ENCODE measurements at places on chromosomes 1 and 21.

GRCh38 chr1:22315315-22316078 lies 136.2 kb upstream of the ZBTB40 start:
- DNase-seq, result no peak

DNA sequence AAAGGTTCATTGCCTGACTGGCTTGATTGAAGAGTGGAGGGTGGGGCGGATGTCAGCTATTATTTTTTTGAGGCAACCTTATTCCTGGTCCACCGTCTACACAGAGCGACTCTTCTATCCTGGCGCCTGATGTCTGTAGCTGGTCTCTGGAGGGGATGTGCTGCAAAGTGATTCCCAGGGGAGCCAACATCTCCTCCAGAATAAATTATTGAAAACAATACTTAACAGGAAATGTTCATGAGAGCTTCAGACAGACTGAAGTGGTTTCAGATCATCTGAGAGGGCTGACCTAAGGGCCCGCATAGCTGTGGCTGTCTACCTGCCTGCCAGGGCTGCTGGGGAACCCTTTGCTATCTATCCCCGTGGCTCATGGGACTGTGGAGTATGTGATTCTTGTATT lies 66.7 kb downstream of the TEX35 start:
- DNase-seq, result no peak

GRCh38 chr1:65247419-65248359 lies 61.7 kb upstream of the DNAJC6 start:
- no peak for DNase-seq

DNA sequence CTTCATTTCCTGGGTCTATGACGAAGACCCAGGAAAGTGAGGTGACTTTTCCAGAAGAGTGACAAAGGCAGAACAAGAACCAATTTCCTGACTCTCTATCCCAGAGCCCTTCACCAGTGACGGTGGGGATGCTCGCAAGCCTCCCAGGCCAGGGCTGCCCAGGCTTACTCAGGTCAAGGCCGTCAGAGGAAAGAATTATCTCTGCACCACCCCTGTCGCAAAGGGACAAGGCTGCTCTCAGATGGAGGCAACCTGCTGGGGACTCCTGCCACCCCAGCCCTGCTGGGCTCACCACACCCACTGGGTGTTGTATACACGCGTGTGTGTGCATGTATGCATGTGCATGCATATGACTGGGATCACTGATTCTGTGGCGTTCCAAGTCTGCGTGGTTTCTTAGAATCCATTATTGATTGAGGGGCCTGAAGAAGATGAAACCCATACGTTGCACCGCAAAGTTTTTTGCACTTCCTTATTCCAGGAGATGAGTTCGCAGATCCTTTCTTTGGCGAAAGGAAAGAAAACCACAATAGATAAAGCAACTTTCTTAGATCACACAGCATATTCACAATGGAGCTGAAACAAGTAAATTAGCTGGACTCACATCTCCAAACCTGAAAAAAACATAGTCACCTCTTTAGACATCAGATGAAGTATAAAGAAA lies 255.8 kb downstream of the RHOU start:
- DNase-seq, result no peak

DNA sequence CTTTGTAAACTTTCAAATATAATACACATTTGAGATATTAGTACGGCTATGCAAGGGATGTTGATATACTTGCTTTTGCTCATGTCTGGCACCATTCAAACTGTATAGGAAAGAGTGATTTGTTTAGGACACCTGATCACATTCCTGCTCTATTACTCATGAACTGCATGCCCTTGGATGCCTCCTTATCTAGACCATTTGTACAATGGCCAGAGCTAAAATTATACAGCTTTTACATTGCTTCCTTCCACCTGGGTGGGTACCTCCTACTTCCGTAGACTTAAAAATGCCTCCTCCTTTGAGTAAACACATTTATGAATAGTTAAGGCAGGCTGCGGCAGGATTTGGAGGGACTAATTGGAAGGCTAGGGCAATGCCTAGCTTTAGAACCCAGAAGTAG lies 85.4 kb upstream of the PBX1 start:
- no peak for DNase-seq

- no peak for DNase-seq
Measured at GRCh38 chr1:50369830-50370229, 53.4 kb downstream of the DMRTA2 start.

DNA sequence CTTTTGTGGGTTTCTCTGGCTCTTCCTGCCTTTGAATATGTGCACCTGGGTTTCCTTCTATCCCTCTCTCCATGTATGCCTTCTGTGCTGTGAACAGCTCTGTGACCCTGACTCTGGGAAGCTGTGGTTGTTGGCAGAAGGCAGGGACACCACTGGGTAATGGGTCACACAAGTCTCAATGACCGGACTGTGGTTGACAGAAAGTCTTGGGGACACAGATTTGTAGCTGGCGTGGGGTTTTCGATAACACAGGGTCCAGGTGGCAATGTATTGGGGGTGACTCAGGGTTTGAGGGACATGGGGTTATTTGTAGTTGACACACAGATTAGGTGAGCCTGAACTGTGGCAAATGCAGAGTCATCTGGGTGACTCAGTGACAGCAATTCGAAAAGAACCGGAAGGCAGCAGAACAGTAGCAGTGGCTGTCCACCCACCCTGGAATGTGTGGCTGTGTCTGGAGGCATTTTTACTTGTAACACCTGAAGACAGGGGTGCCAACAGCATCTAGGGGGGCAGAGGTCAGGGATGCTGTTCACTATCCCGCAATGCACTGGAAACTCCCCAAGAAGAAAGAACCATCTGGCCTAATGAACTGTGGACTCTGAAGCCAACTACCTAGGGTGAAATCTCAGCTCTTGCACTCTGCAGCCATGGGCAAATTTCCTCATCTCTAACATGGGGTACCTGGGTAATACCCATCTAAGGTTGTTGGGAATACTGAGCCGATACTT lies 13.0 kb upstream of the SLC6A9 start:
- no peak for DNase-seq

DNA sequence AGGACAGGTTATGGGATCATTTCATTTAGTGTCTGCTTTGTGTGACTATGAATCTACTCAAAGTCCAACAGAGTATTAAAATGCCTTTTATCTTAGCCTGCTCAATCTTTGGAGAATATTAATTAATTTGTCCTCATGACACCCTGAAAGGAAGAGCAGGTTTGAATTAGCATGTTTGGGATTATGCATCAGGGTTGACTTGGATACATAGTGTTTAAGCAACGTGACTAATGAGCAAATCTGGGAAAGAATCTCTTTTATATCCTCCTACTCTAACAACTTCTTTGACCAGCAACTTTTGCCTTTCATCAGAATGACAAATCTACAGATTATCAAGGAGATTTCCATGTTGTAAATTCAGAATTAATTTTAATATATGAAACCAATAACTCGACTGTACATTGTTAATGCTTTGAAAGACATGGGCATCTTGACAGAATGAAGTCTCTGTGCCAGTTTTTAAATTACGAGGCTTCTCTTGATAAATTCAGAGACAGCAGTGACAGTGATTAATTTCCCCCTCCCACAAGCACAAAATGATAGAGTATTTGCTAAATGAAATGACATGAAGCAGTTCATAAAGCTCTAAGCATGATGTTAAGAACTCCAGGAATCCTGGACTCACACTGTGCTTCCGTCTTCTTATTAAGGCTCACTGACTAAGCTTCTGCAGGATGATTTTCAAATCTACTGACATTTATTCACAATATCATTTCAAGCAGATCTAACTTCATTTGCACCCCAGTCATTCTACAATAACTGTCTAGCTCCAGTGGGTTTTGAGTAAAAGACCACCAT lies 156.5 kb downstream of the PCNX2 start:
- DNase-seq, result no peak

GRCh38 chr21:28523367-28523766 lies 469.3 kb downstream of the LTN1 start:
- DNase-seq, result no peak

- DNase-seq, result no peak
Measured at GRCh38 chr1:223437151-223437550, 43.9 kb downstream of the CCDC185 start.

DNA sequence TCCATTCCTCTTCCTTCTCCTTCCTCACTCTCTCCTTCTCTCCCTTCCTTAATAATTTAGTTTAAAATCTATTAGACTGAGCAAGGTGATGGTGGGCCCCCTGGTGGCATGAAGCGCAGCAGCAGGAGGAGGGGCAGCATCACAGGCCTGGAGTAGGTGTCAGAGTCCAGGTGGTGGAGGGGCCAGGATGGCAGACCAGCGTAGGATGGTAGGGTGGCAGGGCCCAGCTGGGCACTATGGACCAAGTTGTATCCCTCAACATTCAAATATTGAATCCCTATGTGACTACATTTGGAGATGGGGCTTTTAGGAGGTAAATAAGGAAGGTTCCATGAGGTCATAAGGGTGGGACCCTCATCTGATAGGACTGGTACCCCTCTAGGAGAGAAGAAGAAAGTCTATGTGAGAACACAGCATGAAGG lies 61.0 kb downstream of the WDR4 start:
- DNase-seq, result peak; percentile 31

- DNase-seq, result no peak
Measured at GRCh38 chr1:57839526-57839925, 415.7 kb upstream of the DAB1 start.

DNA sequence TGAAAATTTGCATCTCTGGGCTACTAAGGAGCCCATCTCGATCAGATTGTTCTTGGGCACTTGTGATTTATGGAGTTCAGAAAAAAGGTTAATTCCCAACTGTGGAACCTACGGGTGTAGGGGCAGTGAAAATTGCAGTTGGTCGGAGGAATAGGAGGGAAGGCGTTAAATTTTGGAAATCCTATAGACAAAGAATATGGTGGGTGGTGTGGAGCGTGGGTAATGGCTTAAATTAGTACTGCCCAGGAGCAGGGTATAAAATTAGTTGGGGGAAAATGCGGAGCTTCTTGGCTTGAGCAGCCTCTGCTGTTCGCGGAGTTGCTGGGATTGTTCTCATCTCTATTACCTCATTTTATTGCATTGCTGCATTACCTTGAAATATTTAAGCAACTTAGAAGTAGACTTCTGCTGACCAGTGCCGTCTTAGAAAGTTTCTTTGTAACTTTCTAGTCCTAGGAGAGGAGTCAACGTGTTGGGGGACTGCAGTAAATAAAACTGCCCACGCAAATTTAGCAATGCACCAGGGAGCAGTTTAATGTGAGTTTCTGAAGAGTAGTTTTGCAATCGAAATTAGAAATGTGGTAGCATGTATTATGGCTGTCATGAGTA lies 514 bp downstream of the S1PR1 start:
- DNase-seq, result no peak

DNA sequence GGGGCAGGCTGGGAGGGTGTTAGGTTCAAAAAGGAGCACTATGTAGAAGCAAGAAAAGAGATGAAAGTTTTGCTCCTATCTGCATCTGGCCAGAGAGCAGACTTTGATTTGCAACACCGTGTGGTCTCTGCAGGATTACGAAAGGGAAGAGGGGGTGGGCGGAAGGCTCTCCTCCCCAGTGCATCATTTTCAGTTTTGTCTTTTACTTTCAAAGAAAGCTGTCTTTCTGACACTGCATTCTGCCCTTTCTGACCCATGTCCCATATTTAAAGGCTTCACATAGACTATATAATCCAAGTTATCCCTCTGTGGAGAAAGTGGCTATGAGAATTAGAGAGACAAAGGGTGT lies 126.5 kb downstream of the RHOU start:
- DNase-seq, result no peak

Measured in stimulated activated naive CD4-positive, alpha-beta T cell (primary cell).